Non-pigmented ciliary epithelial cell (primary cell): ENCODE measurements at places on chromosomes 6 and 20.

DNA sequence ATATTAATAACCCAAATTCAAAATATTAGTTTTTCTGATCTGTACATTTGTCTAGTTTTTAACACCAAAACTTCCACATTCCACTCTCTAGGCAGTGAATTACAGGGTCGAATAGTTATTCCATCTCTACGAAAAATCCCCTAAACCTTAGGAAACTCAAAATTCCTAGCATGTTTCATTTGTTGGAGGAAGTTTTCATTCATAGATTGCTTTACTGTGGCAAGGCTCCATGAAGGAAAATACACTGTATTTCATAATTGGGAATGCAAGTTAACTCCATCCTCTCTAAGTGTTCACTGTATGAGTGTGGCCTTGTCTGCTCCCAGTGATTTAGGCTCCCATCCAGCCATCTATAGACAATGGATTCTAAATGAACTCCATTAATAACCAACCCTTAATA is 296.1 kb downstream of the TENT5A start:
- DNase-seq = no peak

DNA sequence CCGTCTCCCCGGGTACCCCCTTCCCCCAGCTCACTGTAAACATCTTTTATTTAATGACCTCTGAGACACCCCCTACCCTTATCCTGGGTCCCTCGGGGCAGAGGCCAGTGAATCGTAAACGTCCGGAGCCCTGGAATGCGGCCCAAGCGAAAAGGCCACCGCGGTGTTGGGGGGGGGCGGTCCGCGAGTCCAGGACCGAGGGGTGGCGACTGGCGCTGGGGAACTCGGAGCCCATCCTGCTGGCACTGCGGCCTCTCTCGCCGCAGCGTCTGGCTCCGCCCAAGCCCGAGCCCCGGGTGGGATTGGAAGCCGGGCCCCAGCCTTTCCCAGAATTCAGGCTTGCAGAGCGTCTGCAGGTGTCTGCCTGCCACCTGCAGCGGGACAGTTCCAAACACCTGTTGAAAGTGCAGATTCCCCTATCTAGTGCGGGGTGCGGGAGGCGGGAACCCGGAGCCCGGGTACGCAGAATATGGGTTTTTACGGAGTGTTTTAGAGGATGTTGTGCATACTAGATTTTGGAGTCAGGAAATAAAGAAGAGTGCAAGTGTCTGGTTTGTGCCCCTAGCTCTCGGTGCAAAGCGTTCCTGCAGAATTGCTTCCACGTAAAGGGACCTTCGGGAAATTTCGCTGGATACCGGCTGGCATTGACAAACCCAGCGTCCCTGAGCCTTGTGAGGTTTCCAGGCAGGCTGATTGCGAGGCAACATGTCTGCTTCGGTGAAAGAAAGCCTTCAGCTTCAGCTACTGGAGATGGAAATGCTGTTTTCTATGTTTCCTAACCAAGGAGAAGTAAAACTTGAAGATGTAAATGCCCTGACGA is 800 bp downstream of the RWDD2A start:
- no peak for DNase-seq

DNA sequence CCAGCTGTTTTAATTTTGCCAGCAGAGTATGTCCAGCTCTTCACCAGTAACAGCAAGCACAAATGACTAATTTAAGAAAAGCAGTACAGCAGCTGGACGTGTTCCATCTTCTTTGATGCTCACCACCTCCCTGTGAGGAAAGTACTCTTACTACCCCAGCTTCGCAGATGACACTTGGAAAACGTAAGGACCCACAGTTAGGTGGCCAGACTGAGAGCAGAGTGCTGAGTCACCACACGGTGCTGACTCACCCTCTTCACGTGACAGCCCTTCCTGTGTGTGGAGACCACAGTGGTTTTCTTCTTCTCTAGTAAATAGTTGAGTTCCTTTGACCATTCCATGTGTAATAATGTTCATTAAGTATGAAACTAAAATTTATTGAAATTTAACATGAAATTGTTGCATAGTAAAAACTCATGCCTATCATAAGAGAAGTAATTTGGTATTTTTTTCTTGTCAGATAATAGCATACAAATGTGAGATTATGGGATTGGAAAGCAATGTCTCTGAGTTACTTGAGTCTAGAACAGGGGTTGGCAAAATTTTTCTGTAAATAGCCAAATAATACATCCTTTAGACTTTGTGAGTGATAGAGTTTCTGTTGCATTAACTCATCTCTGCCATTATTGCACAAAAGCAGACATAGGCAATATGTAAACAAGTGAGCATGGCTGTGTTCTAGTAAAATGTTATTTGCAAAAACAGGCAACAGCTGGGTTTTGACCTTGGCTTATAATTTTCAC is 76.6 kb downstream of the SLX4IP start:
- peak; percentile 96 for DNase-seq

GRCh38 chr6:155980768-155981079 is 525.1 kb upstream of the NOX3 start:
- no peak for DNase-seq

- DNase-seq = no peak
Measured at GRCh38 chr6:27547157-27548075, 74.5 kb upstream of the ZNF184 start.
